AG04450 (cell line): ENCODE measurements at places on chromosomes 5 and 9. TPM values are rescaled to one million over a fixed set of nuclear protein-coding genes. Genes with fewer than 3 reads are reported as not detected.

ARID3C gene
- not detected in 2 replicates for polyA plus RNA-seq

FSTL4 gene
- polyA plus RNA-seq, result 0.11 and 0.20 TPM in 2 replicates

ANKRD20A1 gene
- not detected in 2 replicates for polyA plus RNA-seq

OR1Q1 gene
- 0.14 and 0.31 TPM in 2 replicates for polyA plus RNA-seq

GRCh38 chr5:173629628-173630027 is 13.2 kb upstream of the BOD1 start:
- DNase-seq, result no peak

- no peak for DNase-seq
Observed at GRCh38 chr9:118570066-118570465, 799.2 kb downstream of the BRINP1 start.

DNA sequence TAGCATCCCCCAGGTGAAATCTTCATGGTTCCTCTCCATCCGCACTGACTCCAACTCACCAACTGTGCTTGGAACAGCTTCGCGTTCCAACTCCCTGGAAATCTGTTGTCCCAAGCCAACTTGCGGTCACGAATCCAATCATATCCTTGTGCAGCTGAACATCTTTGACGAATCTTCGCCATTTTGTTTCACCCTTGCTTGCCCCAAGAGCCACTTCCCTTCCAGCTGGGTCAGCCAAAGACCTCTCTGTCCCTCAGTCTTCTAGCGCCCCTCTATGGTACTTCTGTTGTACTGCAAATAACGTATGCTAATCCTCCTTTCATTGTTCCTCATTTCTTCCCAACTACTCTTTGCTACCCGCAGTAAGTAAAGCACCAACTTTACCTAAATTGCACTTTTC is 61.0 kb upstream of the TARS1 start:
- DNase-seq, result no peak

GRCh38 chr5:152907488-152908245 is 502.6 kb upstream of the NMUR2 start:
- DNase-seq, result no peak

GRCh38 chr9:77987081-77987656 is 44.4 kb downstream of the GNAQ start:
- DNase-seq, result no peak

- no peak for DNase-seq
Observed at GRCh38 chr5:125551246-125551645, 804.8 kb upstream of the ZNF608 start.

- DNase-seq, result no peak
Observed at GRCh38 chr9:130301483-130302286, 36.1 kb downstream of the HMCN2 start.

GRCh38 chr5:102596951-102597350 is 98.2 kb upstream of the SLCO6A1 start:
- DNase-seq, result no peak

DNA sequence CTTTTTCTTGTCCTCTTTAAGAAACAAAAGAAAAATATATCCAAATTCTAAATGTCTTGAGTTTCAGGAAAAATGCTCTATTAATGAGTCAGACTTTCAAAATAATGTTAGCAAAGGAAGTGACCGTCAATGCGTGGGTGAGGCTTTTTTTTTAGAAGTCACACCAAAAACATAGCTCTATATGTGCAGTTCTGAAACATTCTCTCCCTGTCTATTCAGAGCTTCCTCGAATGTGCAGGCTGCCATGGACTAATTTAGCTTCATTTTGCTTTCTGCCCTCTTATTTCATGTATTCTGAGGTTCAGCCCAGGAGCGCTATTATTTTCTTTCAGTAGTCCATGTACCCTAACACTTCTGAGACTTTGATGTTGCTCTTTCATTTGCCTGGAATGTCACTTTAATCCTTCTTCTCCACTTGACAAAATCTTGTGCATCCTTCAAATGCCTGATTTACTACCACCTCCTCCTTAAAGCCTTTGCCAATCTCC is 72.5 kb upstream of the RASA1 start:
- DNase-seq, result peak; percentile 24

GRCh38 chr5:113031557-113031956 is 55.0 kb downstream of the DCP2 start:
- DNase-seq, result no peak
